Neural crest cell (in vitro differentiated cells): ENCODE measurements at places on chromosomes 3 and 15. TPM values are rescaled to one million over a fixed set of nuclear protein-coding genes. Genes with fewer than 3 reads are reported as not detected.

- DNase-seq = no peak
Measured at GRCh38 chr3:25697553-25697952, 32.8 kb upstream of the TOP2B start.

DNA sequence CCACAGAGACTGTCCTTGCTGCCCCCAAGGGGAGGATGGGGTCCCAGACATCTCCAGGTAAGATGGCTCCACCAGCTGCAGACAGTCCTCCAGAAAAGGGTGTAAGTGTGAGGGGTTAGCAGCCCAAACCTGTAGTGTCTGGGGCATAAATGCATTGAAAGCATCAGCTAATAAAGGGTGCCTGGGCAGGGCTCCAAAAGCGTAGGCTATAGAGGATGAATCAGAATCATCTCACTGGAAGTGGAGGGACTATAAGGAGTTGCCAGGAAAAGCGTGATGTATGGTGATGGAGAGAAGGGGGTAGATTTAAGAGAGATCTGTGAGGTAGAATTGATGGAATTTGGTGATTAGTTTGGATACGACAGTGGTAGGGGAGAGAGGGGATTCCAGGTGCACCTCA lies 79.9 kb upstream of the ONECUT1 start:
- DNase-seq = no peak

- DNase-seq = no peak
Measured at GRCh38 chr3:155629056-155629455, 115.8 kb downstream of the PLCH1 start.

GRCh38 chr3:1907911-1908310 lies 190.8 kb upstream of the CNTN4 start:
- DNase-seq = no peak

DNA sequence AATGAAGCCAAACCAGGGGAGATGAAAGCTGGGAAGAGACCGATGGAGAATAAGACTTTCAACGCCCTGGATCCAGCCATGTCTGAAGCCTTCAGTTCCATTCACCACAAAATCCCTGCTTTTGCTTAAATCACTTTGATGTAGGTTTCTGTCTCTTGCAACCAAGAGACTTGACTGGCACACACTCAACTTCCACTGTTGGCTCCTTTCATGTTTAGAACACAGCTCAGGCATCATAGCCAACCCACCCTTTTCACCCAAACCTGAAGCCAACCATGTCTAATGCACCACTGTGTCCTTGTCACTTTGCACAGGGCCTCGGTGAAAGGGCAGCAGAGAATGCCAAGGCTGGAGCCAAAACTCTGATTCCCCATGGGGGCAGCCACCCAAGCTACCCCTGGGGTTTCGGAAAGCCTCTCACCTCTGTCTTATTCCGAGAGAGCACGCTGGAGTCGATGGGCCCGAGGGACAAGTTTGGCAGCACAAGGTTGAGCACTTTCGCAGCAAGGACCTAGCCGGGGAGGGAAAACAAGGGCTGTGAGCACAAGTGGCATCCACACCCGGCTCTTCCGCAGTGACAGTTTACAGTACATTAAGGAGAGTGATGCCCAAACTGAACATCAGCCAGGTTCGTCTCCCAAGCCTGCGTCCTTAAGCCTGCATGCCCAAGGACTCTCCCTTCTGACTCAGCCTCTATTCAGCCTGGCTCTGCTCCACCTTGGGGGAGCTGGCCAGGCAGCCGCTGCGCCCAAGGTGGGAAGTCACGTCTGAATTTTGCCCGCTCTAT lies 37.6 kb downstream of the ABTB1 start:
- DNase-seq = no peak

GRCh38 chr3:50633230-50633790 lies 16.4 kb downstream of the MAPKAPK3 start:
- no peak for DNase-seq

DNA sequence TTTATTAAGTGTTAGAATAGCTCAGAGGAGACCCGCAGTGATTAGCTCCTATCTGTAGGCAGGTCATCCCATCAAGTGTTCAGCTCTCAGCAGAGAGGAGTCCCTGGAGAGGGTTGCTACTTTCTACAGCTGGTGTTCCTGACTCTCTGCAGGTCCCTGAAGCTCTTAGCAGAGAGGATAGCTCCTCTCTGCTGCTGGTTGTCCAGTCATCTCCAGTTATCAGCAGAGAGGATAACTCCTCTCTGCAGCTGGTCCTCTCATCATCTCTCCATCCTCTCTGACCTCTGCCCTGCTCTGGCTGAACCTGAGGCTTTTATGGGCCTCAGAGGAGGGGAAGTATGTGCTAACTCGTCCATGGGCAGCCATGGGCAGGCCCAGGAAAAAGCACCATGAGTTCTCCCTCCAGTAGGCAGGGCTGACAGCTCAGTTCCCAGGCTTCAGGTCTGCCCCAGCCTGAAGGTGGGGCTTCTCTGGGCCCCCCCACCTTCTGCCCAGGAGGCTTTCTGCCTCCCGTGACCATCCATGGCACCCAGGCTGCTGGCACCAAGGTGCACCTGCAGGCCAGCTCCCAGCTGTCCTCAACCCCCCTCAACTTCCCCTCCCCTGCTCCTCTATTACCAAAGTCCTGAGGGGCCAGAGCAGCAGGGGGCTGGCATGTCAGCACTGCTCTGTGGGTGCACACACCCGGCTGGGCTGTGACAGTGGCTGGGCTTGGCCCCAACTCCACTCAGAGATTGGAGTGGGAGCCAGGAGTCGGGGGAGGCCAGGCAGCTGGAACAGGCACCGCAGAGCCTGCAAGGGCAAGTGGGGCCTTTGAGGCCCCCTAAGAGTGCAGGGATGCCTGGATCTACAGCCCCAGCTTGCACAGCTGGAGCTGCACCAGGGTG lies 98.9 kb upstream of the FRMD4B start:
- DNase-seq = no peak

GRCh38 chr3:160314995-160315394 lies 84.0 kb downstream of the IFT80 start:
- DNase-seq = no peak

- no peak for DNase-seq
Measured at GRCh38 chr3:160876643-160877042, 120.6 kb downstream of the PPM1L start.

- DNase-seq = no peak
Measured at GRCh38 chr3:105385179-105385578, 18.5 kb downstream of the ALCAM start.

- DNase-seq = no peak
Measured at GRCh38 chr3:81443958-81444357, 317.5 kb downstream of the GBE1 start.

DNA sequence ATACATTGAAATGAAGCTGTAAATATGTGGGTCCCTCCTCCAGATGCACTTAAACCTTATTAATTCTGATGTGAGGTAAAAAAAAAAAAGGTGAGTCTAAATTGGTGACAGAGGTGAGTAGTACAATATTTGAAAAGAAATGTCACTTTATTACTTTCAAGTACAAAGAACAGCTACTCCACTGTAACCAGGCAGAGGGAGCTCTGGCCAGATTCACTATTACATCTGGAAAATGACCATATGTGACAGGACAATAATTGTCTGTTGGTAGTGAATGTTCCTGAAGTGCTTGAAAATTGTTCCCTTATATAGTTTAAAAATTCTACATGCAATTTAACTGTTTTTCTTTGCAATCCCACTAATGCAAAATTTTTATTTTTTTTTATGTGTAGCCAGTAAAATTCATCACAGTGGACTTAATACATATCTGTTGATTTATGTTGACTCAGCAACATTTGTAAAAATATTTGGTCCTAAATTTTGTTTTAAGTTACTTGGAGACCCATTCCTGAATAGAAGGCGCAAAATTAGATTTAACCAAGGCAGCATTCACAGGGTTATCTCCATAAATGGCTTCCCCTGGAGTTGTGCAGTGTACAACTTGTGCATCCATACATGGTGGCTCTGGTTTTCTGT lies 231.9 kb upstream of the TBC1D5 start:
- no peak for DNase-seq

DNA sequence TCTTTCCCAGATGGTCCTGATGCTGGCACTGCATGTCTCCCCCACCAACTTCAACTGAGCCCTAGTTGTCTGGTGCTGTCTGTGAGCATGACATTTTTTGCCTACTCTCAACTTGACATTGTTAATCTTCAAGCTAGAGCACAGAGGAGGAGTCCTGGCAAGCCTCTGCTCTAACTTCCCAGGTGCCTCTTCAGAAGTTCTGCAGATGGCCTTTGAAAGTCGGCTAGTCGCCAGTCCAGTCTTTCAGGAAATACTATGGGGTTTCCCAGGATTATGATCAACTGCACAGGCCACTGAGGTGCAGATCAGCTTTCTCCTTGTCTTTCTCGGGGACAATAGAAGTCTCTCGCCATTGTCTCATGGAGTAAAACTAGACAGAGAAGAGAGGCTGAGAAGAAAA lies 86.7 kb downstream of the ST8SIA2 start:
- no peak for DNase-seq

- no peak for DNase-seq
Measured at GRCh38 chr3:166322391-166322790, 485.2 kb upstream of the BCHE start.

- DNase-seq = no peak
Measured at GRCh38 chr3:127961124-127961523, 46.1 kb downstream of the KBTBD12 start.

DNA sequence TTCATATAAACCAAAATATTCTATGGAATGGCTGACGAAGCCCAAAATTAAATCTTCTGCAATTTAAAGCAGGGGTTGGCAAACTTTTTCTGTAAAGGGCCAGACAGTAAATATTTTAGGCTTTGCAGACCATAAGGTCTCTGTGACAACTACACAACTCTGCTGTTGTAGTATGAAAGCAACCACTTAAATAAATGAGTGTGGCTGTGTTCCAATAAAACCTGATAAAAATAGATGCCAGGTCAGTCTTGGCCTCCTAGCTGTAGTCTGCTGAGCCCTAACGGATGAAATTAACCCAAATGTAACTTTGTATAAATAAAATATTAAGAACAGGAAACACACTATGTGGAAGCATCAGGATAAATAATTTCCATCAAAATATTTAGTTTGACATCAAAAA lies 104.2 kb downstream of the FBXL22 start:
- no peak for DNase-seq

GRCh38 chr15:59632714-59633113 lies 21.1 kb downstream of the GCNT3 start:
- DNase-seq = peak; percentile 6

- no peak for DNase-seq
Measured at GRCh38 chr3:40103829-40104228, 205.7 kb upstream of the EIF1B start.

- peak; percentile 79 for DNase-seq
Measured at GRCh38 chr3:147418808-147419701, 9.9 kb downstream of the ZIC1 start.

- peak; percentile 45 for DNase-seq
Measured at GRCh38 chr3:52451237-52452083, 2.4 kb downstream of the TNNC1 start.

- no peak for DNase-seq
Measured at GRCh38 chr15:32730677-32731654, 13.2 kb downstream of the GREM1 start.

DNA sequence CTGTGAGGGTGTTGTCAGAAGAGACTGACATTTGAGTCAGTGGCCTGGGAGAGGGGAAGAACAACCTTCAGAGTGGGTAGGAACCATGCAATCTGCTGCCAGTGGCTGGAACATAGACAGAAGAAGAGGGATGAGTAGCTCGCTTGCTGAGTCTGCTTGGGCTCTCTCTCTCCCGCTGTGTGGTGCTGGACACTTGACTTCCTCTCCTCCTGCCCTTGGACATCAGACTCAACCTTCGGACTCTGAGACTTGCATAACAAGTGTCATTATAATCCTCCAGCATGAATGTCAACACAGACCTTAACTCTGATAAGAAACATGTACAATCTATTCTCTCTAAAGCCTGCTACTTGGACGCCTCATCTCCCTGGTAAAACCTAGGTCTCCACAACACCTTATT lies 5.9 kb upstream of the NMD3 start:
- DNase-seq = no peak

DNA sequence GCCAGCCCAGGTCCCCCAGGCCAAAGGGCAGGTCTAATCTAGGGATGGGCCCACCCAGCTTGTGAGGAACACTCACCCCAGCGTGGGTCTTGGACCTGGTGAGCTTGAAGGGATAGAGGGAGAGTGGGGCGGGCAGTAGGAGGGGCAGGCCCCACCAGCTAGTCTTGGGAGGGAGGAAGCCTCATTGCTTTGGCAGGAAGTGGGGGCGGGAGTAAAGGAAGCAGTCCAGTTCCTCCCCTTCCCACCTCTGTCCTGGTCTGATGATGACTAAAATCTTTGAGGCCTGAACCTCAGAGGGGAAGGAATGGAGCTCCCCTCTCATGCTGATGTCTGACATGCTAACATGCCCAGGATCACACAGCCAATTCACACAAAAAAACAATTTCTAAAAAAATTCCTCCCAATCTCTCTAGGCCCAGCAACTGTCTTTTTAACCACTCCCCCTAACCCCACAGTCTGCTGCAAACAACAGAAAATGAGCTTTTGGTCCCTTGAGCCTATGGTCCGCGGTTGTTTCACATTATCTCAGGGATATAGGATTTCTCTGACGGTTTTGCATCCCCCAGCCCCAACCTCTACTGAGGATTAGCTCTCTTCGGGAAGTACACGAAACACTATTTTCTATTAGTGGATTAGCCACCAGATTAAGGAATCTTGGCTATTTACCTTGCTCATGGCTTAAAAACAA lies 30.7 kb upstream of the DUSP7 start:
- DNase-seq = no peak

- no peak for DNase-seq
Measured at GRCh38 chr3:34067536-34068051, 269.2 kb downstream of the PDCD6IP start.

DNA sequence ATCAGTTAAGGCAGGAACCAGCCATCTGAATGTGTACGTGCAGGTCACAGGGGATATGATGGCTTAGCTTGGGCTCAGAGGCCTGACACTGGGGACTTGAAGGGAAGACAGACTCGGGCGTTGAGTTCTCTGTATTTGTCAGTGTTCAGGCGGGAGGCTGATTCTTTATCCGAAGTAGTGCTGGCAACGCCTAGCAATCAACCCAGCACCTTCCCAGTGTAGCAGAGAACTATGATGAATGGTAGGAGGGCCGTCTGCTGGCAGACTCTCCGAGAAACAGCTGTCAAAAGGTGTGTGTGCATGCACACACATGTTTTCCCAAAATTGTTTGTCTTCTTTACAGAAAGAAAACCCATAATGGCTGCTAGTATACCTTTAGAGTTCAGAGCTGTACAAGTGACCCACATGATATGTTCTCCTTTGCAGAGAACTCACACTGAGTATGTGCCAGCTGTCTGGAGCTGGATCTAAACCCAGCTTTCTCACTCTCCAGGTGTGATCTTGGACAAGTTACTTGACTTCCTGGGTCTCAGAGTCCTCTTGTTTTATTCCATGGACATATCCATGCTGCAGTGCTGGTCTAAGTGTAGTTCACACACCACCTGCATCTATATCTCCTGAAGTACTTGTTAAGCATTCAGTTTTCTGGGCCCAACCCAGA lies 74.5 kb upstream of the LARS2 start:
- no peak for DNase-seq

GRCh38 chr3:150170852-150171520 lies 200.3 kb upstream of the PFN2 start:
- DNase-seq = no peak

Gene TEX55
- total RNA-seq = not detected in 2 replicates

Gene SCN11A
- total RNA-seq = 0.48 and 0.63 TPM in 2 replicates

Gene CNTN3
- 0.50 and 0.61 TPM in 2 replicates for total RNA-seq

Gene UBA3
- total RNA-seq = 75.6 and 78.8 TPM in 2 replicates

Gene ROPN1
- not detected in 2 replicates for total RNA-seq

Gene WDR72
- 1.7 and 2.5 TPM in 2 replicates for total RNA-seq

Gene GMNC
- not detected in 2 replicates for total RNA-seq

Gene ACTC1
- total RNA-seq = 2.4 and 2.8 TPM in 2 replicates

Gene RASSF1
- total RNA-seq = 15.1 and 16.8 TPM in 2 replicates

Gene AHSG
- 0.30 TPM in 1 of 2 replicates, not detected in the other for total RNA-seq
